CMK (cell line): ENCODE measurements at places on chromosomes 3 and 15.

DNA sequence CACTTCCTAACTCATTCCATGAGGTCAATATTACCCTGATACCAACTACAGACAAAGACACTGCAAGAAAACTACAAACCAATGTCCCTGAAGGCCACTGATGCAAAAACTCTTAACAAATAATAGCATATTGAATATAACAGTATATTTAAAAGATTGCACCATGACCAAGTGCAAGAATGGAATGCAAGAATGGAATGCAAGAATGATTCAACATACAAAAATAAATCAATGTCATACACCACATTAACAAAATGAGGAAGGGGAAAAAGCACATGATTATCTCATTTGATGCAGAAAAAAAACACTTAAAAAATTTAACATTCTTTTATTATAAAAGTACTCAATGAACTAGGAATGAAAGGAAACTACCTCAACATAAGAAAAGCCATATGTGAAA, 463.1 kb upstream of the NECTIN3 start:
- no peak for DNase-seq

- DNase-seq = no peak
Observed at GRCh38 chr3:23435318-23435717, 232.2 kb downstream of the UBE2E2 start.

- DNase-seq = no peak
Observed at GRCh38 chr3:24952388-24952787, 457.7 kb upstream of the THRB start.

DNA sequence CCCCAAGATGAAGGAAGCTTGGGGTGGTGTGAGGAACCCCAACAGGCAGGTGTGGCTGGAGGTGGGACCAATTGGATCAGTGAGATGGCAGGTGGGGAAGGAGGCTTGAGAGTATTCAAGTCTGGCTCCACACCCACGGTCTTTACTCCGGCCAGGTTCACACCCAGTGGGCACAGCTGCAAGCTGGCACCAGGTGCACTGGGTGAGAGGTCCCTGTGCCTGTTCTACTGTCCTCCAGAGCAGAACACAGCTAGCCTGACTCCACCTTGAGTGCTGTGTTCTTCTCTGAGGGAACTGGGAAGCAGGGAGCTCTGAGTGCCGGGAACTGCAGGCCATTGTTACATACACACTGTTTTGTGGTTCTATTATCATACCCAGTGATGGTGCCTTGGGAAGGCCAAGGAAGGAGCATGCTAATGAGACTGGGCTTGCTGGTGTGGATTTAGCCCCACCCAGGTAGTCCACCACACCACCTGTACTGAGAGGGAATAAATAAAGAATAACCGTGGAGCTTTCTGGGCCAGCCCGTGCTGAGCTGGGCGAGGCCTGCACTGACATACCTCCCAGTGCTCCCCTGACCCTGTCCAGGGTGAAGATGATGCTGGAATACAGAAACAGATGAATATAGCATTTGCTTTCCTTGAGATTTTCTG, 93.4 kb downstream of the ABHD5 start:
- no peak for DNase-seq

DNA sequence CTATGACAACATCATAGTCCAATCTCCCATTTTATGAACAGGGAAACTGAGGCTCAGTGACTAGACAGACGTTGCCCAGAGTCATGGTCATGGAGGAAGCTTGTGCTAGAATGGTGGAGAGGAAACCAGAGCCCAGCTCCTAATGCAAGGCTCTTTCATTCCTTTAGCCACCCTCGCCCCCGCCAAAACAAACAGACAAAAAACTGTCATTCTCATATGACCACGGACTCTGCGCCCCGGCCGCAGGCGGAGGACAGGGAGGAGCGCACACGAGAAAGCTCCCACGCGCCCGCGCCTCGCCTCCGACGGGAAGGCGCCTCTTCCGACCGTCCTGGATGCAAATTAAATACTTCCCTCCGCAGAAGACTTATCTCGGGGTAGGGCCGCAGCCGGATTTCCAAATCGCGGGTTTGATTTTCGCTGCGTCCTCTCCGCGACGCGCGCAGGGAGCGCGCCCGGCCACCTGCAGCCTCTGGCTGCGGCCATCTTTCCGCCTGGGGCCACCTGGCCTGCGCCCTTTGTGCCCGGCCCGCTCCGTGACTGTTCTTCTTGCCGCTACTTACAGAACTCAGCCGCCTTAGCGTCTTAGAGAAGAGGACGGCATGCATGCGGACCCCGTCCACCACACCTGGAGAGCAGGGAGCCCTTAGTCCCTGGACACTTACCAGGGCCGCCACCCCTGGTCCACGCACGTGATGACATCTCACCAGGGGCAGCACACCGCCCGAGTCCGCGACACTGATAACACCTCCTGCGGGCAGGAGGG, 670 bp upstream of the ATP13A3 start:
- no peak for DNase-seq

- peak; percentile 76 for DNase-seq
Observed at GRCh38 chr3:169812332-169813235, at the start of the genes LRRC34 and LRRIQ4. TSS of gene LRRC34 (minus strand) at chr3:169812904. CDS start at chr3:169812548, 356 bp downstream. TSS of gene LRRIQ4 (plus strand) at chr3:169812870. CDS start at chr3:169821922, 9,052 bp downstream.

GRCh38 chr3:3802046-3802445, 2.8 kb downstream of the LRRN1 start:
- no peak for DNase-seq

DNA sequence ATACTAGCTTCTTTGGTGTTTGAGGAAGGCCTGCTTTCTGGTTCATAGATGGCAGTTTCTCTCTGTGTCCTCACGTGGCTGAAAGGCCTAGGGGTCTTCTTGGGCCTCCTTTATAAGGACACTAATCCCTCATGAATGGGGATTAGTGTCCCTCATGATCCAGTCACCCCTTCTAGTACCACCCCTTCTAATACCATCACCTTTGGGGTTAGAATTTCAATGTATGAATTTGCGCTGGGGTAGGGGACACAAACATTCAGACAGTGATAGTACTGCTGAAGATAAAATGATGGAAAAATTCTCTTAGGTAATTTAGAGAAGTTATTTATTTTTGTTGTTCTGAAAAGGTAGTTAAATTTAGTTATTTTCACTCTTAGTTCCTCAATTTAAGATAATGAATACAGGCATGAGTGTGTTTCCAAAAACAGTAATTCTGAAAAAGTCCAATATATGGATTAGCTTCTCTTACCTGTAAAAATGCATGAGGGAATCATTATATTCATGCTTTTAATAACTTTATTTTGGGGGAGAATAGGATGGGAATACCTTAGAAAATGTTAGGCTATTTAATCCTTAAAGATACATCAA, 103.6 kb downstream of the FNDC3B start:
- DNase-seq = no peak

- no peak for DNase-seq
Observed at GRCh38 chr3:105834768-105835167, 34.0 kb downstream of the CBLB start.

DNA sequence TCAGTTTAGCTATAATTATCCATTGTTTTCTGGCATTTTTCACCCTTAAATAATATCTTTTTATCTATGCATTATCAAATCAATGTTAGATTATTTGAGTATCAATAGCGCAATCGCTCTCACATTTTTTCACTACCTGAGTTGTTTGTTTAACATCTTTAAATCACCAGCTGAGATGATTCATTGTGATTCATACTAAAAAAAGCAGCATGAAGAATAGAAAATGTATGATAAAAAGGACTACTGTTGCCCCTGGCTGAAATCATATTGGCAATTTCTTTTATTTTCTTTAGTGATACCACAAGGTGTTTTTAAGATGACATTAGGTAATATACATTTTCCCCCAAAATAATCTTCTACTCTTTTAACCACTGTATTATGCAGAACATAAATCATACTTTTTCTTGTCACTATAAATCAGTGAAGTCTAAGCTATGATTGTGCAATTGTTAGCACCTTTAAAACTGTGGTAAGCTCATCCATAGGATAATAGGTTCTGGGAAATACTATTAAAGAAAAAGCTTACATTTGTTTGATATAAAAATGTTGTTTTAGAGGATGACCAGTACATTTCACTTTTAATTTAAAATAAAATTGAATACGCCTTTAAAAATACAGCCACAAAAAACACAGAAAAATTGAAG, 889.1 kb downstream of the NAALADL2 start:
- no peak for DNase-seq

- DNase-seq = no peak
Observed at GRCh38 chr3:169295126-169295525, 368.4 kb downstream of the MECOM start.

- DNase-seq = no peak
Observed at GRCh38 chr3:38468765-38469164, 15.1 kb downstream of the ACVR2B start.

DNA sequence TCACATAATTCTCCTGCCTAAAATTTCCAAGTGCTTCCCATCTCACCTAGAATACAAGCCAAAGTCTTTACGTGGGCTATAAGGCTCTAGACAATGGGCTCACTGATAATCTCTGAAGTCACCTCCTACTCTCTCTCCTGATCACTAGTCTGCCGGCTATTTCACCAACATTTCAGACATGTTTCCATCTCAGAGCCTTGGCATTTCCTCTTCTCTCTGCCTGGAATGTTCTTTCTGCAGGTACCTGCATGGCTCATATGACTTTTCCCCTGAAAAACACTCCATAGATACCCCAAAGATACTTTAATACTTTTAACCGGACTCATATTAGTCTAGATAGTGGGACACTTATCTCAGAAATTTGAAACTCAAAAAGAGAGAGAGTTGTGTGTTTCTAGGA, 32.7 kb downstream of the CD200 start:
- no peak for DNase-seq

- DNase-seq = no peak
Observed at GRCh38 chr3:64291345-64291744, 66.1 kb upstream of the PRICKLE2 start.

DNA sequence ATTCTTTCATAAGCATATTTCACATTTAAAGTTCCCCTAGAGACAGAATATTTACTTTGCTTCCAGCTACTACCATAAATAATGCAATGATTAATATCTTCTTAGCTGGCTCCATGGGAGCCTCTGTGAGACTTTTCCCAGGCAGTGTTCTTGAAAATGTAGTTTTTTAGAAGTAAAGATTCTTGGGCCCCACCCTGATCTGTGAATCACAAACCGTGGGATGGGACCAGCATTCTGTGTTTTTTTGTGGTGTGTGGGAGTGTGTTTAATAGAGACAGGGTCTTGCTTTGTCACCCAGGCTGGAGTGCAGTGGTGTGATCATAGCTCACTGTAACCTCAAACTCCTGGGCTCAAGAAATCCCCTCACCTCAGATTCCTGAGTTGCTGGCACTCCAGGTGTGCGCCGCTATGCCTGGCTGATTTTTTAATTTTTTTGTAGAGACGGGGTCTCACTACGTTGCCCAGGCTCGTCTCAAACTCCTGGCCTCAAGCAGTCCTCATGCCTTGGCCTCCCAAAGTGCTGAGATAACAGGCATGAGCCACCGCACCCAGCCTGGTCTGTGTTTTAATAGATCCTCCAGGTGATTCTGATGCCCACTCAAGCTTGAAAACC, 83.0 kb downstream of the KLHL25 start:
- no peak for DNase-seq

GRCh38 chr3:48423241-48423882, 6.5 kb downstream of the PLXNB1 start:
- DNase-seq = no peak

GRCh38 chr15:42145546-42146455, 10.6 kb downstream of the PLA2G4F start:
- no peak for DNase-seq

DNA sequence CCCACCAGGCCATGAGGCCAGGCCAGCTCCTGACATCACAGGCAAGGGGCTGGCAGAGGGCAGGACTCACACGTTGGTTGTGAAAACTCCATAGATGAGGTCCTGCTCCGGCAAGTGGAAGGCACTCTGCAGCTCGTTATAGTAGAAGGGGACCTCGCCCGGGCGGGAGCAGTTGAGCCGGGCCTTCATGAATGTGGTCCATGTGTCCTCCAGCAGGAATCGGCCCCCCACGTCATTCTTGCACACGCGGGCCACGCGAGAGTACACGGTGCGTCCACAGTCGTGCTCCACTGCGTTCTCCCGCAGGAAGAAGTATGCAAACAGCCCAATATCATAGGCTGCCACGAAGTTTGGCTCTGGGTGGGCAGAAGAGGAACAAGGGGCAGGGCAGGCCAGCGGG, 101.2 kb downstream of the SEMA5B start:
- DNase-seq = no peak
